ENCODE measurements at places on chromosomes 1 and 21.
A peak's percentile ranks its signal among the peaks of the same experiment; 100 is the strongest.

DNA sequence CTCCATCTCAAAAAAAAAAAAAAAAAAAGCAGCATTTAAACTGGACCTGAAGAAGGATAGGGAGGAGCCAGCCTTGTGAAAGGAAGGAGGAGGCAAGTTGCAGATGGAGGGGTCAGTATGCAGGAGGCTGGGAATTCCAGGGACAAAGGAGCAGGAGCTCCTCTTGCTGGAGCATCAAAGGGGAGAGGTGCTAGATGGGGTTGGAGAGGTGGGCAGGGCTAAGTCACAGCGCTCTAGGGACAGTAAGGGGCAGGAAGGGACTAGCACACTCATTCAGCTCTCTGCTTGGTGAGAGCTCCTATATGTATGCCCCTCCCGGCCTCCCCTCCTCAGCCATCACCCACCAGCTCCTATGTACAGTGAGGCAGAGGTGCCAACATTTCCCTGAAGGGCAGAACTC lies 26.8 kb downstream of the MAP7D1 start:
- DNase-seq = no peak

GRCh38 chr1:226443439-226443838 lies 35.5 kb upstream of the PARP1 start:
- DNase-seq = no peak

DNA sequence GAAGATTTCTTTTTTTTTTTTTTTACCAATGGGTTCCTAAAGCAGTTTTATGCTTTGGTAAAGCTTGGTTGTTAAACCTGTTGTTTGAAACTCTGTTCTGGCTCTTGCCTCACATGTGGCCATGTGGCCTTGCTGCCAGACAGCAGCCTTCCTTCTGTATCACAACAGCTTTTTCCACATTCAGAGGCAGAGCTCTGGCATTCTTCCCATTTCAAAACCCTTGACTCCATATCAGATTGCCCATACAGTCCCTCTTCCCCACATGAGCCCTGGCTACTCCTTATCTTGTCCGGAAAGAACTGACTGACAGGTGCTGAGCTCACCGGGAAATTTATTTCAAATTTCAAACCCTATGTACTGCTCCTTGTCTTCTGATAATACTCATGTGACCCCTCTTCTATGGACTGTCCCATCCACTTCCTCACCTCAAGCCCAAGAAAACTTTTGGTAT lies 38.5 kb upstream of the LAX1 start:
- DNase-seq = no peak

DNA sequence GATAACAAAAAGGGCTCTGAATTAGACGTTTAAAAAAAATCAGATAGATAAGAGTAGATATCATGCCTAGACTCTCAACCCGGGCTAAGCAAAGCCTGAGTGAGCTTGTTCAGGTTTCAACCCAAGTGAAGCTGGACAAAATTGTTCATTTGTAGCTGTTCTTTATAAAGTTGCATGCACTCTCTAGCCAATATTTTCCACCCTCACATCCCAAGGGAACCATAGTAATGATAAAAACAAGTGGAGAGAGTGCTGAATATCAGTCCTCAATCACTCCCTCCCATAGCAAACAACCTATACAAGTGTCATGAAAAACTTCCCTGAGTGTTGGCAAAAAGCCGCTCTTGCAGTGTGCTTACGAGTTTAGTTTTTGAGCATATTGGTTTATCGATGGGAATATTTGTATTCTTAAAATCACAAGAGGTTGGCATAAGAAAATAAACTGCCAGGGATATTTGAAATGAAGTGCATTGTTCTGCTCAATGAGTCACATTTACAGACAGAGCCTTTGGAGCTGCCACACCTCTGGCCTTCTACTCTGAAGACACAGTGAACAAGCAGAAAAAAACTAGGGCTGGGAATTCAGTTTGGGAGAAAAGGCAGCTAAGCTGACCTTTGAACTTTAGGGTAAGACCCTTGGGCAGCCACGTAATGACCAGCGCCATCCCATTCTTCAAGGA lies 2.2 kb upstream of the CLCA2 start:
- no peak for DNase-seq

DNA sequence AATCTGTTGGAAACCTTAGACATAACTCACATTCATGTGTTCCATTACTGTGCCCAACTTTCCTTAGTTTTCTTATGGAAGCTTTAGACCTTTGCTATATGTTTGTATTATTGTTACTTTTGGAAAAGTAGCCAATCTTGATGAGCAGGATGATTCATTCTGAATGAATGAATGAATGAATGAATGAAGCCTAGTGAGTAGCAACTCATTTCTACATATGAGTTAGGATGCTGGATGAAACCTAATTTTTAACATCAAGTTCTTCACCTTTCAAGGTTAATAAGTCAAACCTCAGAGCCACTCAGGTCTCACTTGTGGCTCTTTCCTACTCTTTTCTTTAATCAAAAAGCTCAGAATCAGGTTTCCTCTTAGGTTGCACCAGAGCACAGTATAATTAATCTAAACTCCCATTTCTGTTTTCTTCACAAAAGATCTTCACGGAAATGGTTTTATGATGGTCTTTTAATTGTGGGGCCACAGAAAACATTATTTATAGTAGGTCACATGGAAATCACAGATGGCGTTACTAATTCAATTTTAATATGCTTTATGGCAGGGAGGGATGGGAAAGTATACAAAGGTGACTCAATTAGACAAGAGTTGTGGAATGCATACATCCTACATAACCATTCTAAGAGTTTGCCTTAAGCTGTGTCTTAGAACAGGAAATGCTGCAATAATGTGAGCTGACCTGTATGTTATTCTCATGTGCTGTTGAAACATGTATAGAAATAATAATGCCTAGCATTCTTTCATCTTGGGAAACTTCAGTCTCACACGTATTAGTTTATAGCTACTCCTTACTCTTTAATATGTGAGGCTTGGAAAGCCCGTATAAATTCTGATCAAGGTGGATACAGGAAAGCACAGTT lies 4.5 kb upstream of the DDX59 start:
- no peak for DNase-seq

DNA sequence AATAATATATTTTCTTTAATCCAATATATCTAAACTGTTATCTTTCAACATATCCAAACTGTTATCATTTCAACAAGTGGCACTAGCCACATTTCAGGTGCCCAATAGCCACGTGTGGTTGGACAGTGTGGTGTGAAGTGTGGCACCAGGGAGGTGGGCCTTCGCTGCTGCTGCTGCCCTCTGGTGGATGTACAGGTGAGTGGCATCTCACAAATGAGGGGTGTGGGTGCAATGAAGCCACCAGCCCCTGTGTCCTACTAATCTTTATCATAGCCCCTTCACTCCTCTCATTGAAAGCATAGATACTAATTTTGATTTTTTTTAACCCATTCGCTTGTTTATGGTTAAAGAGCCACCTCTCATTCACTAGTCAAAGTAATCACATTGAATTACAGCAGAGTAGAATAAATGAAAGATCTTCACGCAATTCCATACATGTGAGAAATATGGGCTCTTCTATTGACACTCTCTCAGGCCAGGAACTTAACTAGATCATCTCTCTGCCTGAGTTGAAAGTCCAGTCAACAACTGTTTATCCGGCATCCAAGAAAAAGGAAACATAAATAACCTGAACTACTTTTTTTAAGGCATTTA lies 499.2 kb downstream of the OMA1 start:
- DNase-seq = no peak

DNA sequence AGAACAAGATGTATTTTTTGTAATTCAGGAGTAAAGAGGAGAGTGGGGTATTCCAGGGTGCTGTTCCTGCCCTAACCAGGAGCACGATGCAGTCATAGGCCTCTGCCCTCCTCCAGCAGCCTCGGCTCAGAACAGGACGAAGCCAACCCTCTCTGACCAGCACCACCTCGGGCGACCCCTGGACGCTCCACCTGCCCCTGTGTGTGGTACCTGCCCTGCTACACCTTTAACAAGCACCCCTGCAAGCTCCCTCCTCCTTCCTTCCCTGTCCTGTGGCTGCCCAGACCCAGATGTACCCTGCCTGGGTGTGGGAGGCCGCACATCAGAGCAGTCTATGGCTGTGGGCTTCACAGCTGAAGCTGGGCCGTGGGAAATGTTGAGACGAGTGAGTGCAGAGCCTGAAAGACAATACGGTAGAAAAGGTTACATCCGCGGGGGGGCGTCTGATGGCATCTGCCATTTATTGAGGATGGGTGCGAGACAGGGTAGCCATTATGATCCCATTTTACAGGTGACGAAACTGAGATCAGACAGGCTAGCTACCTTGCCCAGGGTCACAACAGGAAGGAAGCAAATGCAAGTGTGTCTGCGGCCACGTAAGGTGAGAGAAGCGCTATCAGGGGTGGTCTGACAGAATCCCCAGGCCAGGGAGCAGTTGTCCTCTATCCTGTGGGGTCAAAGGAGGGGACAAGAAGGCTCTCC lies 4.6 kb downstream of the ERG start:
- no peak for DNase-seq

GRCh38 chr1:99560207-99561040 lies 85.5 kb upstream of the PALMD start:
- DNase-seq = no peak

GRCh38 chr1:247316590-247317197 lies 15.0 kb downstream of the ZNF496 start:
- DNase-seq = no peak

DNA sequence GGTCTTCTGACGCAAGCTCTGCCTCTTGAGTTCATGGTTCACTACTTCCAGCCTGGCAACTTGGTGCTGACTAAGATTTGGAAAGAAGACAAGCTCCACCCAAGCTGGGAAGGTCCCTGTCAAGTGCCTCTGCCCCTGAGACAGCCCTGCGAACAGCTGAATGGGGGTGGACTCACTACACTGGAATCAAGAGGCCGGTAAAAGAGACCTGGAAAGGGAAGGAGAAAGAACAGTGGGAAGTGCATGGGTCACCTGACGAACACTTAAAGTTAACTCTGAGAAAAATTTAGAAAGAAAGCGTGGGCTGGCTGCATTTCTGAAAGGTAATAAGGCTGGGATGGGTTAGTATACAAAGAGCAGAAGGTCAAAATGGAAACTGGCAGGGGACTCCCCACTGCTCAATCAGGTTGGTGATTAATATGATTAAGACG lies 26.1 kb upstream of the ZNF496 start:
- DNase-seq = peak; percentile 50

- DNase-seq = no peak
Observed at GRCh38 chr1:229567109-229567868, 8.8 kb upstream of the ABCB10 start.

GRCh38 chr1:228691926-228692325 lies 43.4 kb upstream of the RHOU start:
- DNase-seq = no peak

DNA sequence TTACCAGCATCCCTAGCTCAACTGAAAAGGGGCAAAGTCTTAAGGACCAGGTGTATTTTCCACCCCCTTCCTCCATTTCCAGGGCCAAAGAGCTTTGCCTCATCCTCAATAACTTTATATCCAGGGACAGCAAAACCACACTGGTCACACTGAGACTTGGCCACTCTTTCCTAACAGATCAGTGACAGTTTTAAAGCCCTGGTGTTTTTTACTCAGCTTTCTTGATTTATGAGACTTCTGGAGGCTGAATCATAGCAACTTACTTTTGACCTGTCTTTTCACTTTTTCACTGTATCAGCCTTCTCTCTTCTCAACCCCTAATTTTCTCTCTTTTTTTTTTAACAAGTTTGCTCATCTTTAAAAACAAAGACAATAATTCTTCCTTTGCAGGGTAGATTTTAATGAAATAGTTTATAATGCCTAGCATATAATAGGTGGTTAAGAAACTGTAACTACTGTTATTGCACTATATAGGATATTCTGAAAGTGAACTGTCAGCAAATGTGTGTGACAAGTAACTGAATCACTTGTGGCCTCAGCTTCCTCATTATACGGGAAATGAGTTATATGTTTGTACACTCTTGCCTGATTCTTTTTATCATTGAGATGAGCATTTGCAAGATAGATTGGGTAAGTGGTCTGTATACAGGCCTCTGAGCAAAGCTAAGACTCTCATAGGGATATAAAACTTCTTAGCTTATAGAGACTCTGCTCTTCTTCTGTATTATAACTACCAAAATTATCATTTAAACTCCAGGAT lies 19.7 kb upstream of the DYNLT5 start:
- DNase-seq = no peak

GRCh38 chr1:19435851-19436455 lies 49.4 kb downstream of the CAPZB start:
- DNase-seq = no peak

GRCh38 chr1:113390871-113391648 lies 745 bp downstream of the MAGI3 start:
- peak; percentile 39 for DNase-seq

DNA sequence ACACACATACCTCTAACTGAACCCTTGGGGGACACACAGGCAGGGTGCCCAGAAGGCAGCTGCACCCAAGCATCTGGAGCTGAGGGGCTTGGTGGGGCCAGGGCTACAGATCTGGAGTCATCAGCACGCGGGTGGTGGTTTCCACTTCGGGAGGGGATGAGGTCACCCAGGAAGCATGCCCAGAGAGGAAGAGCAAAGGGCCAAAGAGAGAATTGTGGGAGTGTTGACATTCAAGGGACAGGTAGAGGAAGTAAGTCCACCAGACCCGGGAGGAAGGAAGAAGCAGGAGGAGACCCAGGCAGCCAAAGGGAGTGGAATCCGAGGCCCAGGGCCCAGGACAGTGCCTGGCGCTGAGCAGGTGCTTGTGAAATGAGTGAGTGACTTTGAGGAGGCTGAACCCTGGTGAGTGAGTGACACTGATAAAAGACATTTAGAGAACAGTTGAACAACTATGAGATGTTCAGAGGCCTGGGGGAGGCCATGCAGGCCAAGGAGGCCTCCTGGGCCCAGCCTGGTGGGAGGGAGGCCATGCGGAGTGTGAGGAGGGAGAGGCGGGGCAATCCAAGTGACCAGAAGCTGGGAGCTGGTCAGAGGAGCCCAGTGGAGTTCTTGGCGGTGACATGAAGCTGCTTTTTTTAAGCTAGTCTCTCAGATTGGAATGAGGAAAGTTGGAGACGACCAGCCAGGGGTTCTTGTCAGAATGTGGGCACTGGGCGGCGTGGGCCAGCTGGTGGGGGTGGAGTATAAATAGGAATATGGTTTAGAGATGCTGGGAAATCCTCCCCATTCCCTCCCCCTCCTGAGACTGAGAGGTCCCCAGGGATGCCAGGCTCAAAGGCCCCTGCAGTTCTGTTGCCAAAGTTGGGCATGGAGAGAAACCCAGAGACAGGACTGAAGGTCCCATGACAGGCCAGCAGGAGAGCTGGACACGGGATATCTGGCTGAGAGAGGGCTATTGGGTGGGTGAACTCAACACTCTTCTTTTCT lies 7.9 kb downstream of the CDK18 start:
- no peak for DNase-seq

DNA sequence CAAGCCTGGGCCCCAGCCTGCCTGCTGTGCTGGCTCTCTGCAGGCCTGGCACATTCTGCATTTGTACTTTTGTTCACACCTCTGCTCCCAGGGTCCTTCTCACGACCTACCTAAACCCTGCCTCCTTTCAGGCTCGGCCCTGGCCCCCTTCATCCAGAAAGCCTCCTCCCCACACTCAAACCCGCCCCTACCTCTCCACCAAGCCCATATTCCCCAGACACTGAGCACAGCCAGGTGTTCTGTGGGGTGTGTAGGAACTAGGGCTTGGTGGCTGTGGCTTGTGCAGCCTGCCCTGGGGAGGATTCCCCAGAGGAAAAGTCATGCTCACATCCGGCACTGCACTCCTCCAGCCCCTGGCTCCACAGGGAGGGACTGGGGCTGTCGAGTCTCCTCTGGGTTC lies 8.2 kb upstream of the MIXL1 start:
- no peak for DNase-seq

Measured in GM06990 (cell line).